ENCODE measurements at places on chromosomes 2 and 18.

GRCh38 chr2:89848114-89848513, 1156.6 kb downstream of the RPIA start:
- DNase-seq: no peak

DNA sequence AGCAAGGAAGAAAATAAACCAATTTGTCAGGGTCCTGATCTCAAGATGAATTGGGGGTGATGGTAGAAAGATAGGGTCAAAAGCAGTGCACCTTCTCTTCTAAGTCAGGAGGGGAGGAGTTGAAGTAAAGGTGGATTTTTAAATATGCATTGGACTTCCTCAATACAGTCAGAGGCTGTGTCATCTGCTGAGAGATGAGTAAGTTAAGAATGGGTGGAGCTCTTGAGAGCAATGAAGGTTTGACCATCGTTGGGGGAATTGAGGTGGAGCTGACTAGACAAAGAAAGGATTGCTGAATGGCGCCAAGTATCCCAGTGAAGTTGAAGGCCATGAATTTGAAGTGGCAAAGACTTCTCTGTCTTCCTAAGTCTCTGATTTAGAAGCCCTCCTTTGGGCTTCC, 18.4 kb upstream of the CPO start:
- DNase-seq: no peak

DNA sequence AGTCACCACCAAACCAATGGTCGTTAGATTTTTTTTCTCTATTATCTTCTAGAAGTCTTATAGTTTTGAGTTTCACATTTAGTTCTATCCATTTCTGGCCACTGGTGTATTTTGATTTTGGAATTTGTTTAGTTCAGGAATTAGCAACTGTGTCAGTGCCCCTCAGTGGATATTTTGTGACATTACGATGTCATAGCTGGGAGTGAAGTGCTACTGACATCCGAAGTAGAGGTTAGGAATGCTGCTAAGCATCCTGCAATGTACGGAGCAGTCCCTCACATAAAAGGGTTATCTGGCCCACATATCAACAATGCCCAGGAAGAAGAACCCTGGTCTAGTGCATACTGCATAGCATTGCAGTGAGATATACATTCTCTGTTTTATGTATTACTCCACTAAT, 157.4 kb upstream of the RGPD4 start:
- peak; percentile 0 for DNase-seq

- no peak for DNase-seq
Measured at GRCh38 chr2:175152242-175152641, 15.8 kb downstream of the ATF2 start.

GRCh38 chr2:195486520-195486919, 170.5 kb upstream of the SLC39A10 start:
- DNase-seq: no peak

DNA sequence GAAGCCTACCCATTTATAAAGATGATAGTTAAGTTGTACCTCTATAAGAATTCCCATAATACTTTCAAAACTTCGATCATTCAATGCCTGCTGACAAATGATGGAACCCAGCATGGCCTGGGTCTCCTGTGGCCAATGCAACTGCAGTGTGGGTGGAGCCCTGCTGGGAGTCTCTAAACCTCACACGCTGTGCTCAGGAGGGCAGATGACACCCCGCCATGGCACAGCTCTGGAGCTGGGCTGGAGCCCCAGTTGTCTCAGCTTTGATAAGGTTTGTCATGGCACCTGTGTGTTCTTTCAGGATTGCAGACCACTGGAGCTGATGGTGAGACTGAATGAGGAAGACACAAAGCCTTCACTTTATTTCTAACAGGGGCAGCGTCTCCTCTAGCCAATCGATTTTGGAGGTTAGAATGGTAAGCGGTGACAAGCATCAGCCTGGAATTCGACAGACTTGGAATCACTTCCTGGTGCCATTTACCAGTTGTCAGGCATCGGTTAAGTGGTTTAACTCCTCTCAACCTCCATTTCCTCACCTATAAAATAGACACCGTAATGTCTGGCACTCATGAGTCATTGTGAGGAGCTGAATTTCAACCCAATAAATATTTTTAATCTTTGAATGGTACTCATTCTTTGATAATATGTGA, 383.6 kb upstream of the SALL3 start:
- no peak for DNase-seq

- peak; percentile 86 for DNase-seq
Measured at GRCh38 chr2:42928692-42929545, 136.5 kb upstream of the HAAO start.

- DNase-seq: no peak
Measured at GRCh38 chr2:64960819-64961218, 28.4 kb upstream of the SLC1A4 start.

DNA sequence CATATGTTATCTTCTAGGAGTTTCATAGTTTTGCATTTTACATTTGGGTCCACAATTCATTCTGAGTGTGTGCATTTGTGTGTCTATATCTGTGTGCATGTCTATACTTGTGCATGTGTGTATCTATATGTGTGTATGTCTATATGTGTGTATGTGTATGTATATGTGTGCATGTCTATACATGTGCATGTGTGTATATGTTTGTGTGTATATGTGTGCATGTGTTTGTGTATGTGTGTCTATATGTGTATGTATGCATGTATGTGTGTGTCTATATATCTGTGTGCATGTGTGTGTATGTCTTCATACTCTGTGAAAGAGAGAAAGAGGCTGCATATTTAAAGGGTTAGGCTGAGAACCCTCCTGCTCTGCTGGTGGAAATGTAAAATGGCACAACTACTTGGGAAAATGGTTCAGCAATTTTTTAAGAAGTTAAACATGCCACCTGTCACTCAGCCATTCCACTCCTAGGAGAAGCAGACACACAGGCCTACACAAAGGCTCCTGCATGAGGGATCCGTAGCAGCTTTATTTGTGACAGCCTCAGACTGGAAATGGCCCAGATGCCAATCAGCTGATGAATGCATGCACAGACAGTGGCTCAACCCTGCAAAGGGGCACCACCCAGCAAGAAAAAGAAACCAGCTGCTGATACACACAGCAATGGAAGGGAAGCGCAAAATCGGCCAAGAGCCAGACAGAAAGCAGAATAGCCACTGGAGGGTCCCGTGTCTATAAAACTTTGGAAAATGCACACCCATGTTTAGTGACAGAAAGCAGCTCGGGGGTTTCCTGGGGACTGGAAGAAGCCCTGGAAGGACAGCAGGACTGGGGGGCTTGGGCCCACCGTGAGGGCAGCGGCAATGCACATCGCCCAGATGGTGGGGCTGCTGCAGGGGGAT, 146.8 kb downstream of the SEPTIN10 start:
- no peak for DNase-seq

Data from cerebellar cortex (tissue), 1 donor.